ENCODE measurements at places on chromosomes 16 and 17. TPM values are rescaled to one million over a fixed set of nuclear protein-coding genes. Genes with fewer than 3 reads are reported as not detected.

- DNase-seq: peak; percentile 23
Observed at GRCh38 chr17:18025241-18025944, 13.6 kb downstream of the ATPAF2 start.

The WNT9B gene
- under 0.01 TPM for total RNA-seq

The CDH13 gene
- total RNA-seq: 47.5 TPM

DNA sequence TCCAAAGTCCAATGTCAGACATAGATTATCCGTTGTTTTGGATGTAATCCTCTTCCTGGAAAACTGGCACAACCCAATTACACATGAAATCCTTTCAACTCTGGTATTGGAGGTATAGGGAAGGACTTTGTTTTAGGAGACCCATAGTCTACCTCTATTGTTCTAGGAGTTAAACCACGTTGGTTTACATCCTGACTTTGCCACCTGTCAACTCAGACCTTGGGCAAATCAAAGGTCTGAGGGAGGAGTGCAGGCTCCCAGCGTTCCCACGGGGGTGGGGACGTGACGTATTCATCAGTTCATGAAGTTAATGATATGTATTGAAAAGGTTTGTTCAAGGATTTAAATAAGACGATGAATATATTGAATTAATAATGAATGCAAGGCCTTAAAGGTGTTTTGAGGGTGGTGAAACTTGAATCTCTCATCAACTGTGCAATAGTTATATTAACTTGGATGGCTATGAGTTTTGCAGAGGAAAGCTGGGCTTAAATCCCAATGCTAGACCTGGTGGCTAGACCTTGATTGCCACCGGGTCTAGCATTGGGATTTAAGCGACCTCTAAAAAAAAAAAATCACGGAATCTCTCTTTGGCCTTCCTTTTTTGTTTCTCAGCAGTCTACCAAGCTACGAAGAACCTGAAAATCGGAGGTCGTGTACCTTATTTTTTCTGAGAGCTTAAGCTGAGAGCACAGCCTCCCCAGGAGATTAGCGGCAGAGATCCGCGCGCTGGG, 744 bp upstream of the NF1 start:
- DNase-seq: no peak

DNA sequence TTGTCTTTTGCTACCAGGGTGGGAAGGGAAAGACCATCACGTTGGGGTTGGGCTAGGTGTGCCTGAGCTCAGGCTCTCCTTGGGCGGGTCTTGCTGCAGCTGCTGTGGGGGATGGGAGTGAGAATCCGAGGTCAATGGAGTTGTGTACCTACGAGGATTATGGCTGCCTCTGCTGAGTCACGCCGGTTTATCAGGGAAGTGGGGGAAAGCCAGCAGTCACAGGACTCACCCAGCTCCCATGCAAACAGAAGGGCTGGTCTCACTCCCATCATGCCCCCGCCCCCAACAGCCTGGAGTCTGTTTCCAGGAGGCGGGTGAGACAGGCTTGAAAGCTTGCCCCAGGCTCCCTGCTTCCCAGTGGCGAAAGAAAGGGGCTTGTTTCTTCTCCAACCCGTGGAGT, 1259.0 kb upstream of the GOT2 start:
- no peak for DNase-seq

DNA sequence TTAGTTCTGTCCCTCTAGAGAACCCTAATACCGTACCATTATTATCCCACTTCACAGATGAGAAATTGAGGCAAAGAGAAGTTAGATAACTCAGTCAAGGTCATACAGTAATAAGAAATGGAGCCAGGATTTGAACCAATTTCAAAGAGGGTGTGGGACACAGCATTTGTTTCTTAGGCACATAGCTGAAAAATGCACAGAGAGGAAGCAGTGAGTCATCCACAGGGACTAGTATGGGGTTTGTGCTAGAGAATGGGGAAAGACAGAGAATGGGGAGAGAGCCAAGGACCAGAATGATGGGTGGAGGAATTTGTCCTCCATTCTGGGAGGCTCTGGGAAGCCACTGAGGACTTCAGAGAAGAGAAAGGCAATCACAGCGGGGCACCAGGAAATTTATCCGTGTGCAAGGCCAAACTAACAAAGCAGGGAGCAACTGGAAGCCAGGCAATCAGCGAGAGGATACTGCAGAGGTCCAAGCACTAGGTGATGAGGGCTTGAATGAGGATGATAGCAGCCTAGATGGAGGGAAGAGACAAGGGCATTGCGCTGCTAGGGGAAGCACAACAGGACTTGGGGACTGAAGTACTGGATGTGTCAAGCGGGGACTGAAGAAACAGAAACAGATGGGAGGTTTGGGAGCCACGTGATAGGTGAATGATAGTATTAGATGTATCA, 78.1 kb upstream of the ZFHX3 start:
- peak; percentile 56 for DNase-seq

GRCh38 chr17:48148854-48149786, 41.6 kb downstream of the SNX11 start:
- peak; percentile 24 for DNase-seq

The CCDC40 gene
- total RNA-seq: 6.9 TPM

The LRRC37A3 gene
- 12.2 TPM for total RNA-seq

DNA sequence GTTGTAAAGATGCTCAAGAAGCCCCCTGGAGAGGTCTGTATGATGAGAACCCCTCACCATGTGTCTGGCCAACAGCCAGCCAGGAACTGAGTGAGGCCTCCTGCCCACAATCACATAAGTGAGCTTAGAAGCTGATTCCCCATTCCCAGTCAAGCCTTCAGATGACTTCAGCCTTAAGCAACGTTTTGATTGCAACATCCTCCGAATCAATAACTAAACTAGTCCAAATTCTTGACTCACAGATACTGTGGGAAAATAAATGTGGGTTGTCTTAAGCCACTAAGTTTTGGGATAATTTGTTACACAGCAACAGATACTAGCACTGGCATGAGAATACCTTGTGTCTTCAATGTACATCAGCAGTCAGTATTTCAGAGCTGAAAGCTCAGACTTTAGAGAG, 54.5 kb upstream of the HS3ST4 start:
- no peak for DNase-seq

GRCh38 chr16:27802664-27803439, 252.9 kb downstream of the KATNIP start:
- no peak for DNase-seq

GRCh38 chr17:8696426-8696825, 48.2 kb downstream of the CCDC42 start:
- no peak for DNase-seq

The EPN3 gene
- under 0.01 TPM for total RNA-seq

DNA sequence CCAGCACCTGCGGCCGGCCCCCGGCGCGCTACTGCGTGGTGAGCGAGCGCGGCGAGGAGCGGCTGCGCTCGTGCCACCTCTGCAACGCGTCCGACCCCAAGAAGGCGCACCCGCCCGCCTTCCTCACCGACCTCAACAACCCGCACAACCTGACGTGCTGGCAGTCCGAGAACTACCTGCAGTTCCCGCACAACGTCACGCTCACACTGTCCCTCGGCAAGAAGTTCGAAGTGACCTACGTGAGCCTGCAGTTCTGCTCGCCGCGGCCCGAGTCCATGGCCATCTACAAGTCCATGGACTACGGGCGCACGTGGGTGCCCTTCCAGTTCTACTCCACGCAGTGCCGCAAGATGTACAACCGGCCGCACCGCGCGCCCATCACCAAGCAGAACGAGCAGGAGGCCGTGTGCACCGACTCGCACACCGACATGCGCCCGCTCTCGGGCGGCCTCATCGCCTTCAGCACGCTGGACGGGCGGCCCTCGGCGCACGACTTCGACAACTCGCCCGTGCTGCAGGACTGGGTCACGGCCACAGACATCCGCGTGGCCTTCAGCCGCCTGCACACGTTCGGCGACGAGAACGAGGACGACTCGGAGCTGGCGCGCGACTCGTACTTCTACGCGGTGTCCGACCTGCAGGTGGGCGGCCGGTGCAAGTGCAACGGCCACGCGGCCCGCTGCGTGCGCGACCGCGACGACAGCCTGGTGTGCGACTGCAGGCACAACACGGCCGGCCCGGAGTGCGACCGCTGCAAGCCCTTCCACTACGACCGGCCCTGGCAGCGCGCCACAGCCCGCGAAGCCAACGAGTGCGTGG, 1.5 kb downstream of the NTN1 start:
- peak; percentile 6 for DNase-seq

DNA sequence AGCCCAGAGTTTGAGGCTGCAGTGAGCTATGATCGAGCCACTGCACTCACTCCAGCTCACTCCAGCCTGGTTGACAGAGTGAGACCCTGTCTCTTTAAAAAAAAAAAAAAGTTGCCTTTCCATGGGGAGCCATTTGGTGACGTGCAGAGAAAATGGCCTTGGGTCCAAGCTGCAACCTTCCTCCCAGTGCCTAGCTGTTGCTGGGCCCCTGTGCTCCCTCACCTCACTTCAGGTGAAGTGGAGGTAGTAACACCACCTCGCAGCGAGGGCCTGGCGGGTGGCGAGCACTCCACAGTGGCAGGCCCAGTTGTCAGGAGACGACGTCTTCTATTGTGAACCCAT, 17.4 kb downstream of the SYT17 start:
- DNase-seq: no peak

- DNase-seq: no peak
Observed at GRCh38 chr17:30832438-30833124, 815 bp downstream of the ATAD5 start.

The GPR142 gene
- total RNA-seq: not detected

- no peak for DNase-seq
Observed at GRCh38 chr16:54517181-54517580, 230.6 kb upstream of the IRX3 start.

GRCh38 chr16:2486645-2487516, 12.0 kb downstream of the TBC1D24 start:
- DNase-seq: peak; percentile 26

GRCh38 chr17:77432034-77432661, 291.4 kb downstream of the SEC14L1 start:
- no peak for DNase-seq

The CDRT15L2 gene
- total RNA-seq: not detected

DNA sequence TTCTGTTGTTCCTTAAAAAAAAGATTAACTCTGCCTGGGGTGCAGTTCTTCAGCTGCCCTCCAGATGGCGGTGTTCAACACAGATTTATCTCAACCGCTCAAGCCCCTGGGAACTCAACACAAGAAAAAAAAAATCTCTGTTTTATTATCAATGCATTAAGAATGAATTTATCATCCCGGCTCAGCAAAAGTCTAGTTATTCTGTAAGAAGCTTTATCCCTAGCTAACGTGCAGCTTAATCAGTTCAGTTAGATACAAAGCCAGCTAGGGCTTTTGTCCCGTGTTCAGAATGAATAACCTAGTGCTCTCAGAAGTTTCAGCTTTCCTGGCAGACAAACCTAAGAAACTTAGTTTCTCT, 475.9 kb upstream of the CCL2 start:
- DNase-seq: peak; percentile 63

DNA sequence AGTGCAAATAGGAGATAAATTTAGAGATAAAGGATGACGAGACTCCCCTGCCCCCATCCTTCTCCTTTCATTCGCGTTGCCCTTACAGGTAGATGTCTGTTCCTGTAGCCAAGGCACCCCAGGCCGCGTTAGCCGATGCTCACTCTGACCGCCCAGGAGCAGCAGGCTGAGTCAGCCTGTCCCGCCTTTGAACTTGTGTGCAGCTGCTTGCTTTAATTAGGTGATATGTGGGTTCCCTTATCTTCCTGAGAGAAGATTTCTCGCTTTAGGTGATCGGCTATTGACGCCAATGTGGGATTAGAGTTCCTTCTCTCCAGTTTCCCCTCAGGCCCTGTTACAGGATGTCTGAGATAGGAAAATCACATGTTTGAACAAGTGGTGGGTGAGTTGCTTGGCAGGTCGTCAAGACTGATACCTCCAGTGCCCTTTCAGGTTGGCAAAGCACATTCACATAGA, 119.5 kb downstream of the MSI2 start:
- DNase-seq: peak; percentile 60

The HASPIN gene
- 5.5 TPM for total RNA-seq

DNA sequence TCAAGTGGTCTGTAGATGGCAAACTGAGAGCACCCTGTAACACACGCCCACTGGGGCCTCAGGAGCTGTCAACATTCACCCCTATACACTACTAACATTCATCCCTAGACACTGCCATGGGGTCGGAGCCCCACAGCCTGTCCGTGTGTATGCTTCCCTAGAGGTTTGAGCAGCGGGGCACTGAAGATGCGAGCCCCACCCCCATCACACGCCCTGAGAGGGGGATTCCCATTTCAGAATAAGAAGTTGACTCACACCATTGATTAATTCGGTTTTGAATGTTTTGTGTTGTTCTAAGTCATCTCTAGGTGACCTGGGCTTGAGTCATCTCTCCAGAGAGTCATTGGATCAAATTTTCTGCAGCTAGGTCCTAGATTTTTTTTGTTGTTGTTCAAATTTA, 37.3 kb upstream of the MMD start:
- DNase-seq: peak; percentile 18

- DNase-seq: peak; percentile 91
Observed at GRCh38 chr16:73068541-73069401, 20.8 kb upstream of the ZFHX3 start.

The KRT40 gene
- total RNA-seq: not detected

DNA sequence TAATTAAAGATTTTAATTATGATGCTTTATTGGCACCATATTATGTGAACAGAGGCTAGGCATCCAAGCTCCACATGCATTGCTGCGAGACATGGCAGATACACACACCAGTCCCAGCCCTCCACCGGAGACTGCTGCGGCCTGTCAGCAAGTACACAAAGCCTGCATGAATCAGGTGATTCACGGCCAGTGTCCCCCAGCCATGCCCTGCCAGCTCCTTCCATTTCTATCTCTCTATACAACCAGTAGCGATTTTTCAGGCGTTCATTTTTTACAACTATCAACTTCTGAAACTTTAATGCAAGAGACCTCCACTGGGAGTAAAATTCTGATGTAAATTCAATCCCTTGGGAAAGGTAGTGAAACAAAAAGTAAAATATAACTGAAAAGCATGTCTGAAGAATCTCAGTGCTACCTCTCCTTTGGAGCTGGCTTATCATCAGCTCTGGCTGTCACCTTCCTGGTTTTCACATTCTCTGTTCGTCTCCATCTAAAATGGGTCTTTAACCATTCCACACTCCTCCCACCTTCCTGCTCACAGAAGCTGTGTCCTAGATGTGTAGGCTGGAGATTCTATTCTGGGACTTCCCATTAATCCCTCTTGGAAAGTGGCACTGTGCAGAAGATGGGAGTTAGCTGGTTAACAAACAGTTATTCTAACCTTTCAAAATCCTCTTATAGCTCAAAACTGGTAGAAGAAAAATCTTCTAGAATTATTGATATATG, 32.2 kb downstream of the HS3ST3A1 start:
- no peak for DNase-seq
